Activated CD4-positive, CD25-positive, alpha-beta regulatory T cell treated with anti-CD3 and anti-CD28 coated beads, Interleukin-2, amount 50 U/mL, for 16 hours (primary cell): ENCODE measurements at places on chromosomes 3 and 15.

DNA sequence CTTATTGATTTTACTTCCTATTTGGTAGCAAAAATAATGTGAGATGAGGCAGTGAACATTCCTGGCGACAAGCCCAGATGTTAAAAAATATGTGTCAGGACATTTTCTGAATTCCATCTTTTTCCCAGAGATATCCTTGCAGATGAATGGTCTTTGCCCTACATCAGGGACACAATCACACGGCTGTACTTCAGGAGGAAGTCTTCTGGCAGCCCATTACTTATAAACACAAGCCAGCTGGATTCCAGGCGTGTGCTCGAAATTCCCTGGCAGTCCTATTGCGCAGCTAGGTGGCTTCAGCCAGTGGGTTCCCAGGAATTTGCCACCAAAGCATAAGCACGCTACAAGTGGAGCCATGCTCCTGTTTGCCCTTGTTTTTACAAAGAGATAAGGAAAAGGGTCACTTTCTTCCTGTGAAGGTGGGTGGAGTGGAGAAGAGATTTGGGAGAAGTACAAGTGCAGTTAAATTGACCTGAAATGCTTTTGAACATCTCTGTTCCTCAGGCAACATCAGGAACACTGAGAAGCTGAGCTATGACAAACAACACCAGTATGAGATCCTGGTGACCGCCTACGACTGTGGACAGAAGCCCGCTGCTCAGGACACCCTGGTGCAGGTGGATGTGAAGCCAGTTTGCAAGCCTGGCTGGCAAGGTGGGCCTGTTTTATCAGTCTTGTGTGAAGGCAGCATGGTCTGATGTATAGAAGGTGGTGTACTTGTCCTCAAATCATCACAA lies 257.1 kb upstream of the TRIM42 start:
- no peak for DNase-seq

- no peak for DNase-seq
Measured at GRCh38 chr3:12571986-12572385, 15.1 kb downstream of the MKRN2 start.

- no peak for DNase-seq
Measured at GRCh38 chr15:73658645-73659044, 25.5 kb upstream of the NPTN start.

DNA sequence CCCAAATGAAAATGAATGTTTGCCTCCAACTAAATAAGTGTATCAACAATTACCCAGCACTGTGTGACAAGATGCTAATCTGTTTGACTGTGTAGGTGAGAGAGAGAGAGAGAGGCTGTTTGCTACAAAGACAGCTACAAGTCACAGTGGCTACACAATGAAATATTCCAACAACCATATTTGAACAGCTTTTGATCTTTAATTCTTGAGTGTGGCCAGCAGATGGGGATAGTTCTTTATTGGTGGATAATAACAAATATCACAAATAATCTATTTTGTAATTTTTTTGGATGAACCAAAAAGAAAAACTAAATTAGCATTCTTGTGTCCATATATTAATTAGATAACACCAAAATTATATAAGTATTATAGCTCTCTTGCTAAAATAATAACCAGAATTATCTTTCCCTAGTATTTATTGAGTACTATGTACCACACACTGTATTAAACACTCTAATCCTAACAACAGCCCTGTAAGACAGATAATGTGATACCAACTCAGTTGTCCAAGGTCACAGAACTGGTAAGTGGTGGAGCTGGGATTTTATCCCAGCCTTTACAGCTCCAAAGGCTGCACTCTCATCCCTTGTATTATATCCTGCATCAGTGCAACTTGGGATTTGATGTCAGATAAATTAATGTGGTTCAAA lies 61.9 kb upstream of the C3orf80 start:
- no peak for DNase-seq

DNA sequence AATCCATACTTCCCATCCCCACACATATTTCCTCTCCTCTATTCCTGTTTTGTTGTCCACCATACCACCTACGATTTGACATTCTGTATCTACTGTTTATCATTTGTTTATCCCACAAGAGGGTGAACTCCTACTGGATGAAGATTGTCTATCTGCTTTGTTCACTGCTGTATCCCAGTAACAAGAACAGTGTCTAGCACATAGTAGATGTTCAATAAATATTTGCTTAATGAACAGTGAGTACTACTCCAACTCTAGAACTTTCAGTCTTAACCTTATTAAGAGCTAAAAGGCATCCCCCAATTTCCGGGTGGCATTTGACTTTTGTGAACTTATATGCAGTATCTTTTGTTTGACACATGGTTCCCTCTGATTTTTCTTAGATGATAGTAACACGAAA lies 1.3 kb downstream of the PYGO1 start:
- DNase-seq = no peak

DNA sequence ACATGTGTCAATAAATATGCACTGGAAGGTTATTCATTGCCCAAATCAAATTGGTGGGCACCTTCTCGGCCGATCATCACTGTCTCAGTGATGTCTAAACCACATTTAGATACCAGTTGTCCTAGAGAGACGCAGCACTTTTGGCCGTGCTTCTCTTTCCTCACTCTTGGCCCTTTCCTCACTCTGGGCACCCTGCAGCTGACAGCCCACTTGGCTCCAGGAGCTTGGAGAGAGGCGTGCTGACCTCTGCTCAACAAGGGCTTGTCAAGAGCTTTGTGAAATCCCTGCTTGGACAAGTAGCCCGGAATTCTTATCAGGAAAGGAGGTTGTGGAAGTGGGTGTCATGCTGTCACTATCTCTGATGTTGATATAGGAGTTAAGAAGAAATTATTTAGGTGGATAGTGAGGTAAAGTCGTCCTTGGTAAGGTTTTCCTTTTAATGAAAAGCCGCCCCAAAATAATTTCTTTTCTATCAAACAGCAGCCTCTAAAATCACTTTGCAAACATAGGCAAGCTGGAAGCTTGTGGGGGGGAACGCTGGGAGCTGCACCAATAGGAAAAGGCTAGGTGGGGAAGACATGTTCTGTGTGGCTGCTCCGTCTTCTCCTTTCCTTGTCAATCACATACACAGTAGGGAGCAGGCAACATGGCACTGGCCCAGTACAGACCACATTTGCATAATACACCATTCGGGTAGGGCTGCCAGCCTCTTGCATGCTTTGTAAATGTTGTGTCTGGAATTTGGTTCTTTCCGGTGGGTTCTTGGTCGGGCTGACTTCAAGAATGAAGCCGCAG lies 126.8 kb upstream of the UBE3A start:
- no peak for DNase-seq

DNA sequence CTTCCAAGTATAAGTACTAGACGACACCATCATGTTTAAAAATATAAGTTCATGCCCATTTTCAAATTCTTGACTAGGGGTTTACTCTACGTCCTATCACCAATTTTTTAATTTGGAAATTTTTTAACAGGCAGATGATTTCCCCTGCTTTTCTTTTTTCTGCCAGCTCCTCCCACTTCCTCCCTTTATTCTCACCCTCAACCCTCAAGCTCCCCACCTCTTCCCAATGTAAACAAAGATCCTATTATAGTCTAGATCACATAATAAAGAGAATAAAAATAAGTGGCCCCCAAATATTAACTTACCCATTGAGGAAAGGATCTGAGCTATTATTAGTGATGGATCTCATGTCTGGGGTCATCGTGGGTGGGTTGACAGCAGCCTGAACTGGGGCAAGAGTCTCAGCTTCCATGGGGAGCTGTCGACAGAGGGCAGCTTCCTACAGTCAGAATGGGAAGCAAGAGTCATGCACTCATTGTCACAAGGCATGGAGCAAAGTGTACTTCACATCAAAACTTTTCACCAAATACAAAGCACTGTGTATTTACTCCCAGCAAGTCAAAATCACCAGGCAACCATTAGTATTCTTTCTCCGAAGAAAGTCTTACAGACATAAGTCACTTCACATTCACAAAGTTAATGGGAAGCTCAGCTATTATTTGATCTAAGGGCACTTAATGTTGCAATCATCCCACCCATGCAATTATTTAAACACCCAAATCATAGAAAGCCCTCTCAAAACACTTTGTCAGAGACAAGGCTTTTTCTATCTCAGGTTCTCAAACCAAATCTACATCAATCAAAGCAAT lies 53.2 kb downstream of the TM4SF4 start:
- no peak for DNase-seq

- no peak for DNase-seq
Measured at GRCh38 chr15:39974656-39975230, 40.8 kb downstream of the EIF2AK4 start.

DNA sequence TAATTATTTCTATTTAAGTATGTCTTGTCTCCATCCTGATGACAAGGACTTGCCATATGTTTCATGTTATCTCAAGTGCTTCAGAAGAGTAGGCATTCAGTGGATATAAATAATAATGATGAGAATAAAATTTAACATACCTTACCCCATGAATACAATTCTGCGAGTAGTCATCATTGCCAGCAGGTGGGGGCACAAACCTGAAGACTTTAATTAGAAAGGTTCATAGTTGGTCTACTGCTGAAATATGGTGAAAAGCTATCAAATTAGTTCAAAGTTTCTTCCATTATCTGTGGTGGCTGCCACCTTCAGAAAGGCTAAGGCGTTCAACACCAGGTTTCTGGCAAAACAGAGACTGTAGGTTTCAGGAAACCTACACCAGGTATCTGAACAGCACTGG lies 100.9 kb downstream of the P3H2 start:
- no peak for DNase-seq

GRCh38 chr15:68421798-68422402 lies 10.1 kb downstream of the ITGA11 start:
- no peak for DNase-seq

- DNase-seq = no peak
Measured at GRCh38 chr15:64246364-64247189, 83.8 kb upstream of the PPIB start.

- DNase-seq = no peak
Measured at GRCh38 chr15:22927761-22928160, 52.4 kb downstream of the CYFIP1 start.

- DNase-seq = no peak
Measured at GRCh38 chr3:89108291-89108550, 800 bp downstream of the EPHA3 start.

GRCh38 chr15:82585072-82585471 lies 44.8 kb upstream of the RPS17 start:
- DNase-seq = no peak

DNA sequence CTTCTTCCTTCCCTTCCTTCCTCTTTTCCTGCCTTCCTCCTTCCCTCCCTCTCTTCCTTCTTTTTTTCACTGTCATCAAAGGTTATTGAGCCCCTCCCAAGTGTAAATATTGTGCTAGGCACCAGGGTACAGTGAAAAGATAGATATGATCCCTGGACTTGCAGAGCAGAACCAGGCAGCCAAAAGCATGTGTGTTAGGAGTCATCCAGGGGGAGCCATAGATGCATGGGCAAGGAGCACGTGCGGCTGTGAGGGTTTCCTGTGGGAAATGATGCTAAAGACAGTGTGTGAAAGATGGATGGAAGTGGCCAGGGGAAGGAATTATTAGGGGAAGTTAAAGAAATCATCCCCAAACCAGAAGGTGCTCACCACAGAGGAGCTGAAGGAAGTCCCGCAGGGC lies 65.2 kb downstream of the NR2F2 start:
- DNase-seq = no peak

- no peak for DNase-seq
Measured at GRCh38 chr3:17800232-17800631, 57.8 kb upstream of the TBC1D5 start.

- no peak for DNase-seq
Measured at GRCh38 chr3:28087591-28087990, 153.8 kb upstream of the CMC1 start.

GRCh38 chr3:147361454-147362420 lies 44.6 kb downstream of the ZIC4 start:
- no peak for DNase-seq

- no peak for DNase-seq
Measured at GRCh38 chr3:36695769-36696137, 68.6 kb downstream of the DCLK3 start.

- no peak for DNase-seq
Measured at GRCh38 chr3:87674397-87675161, 384.2 kb downstream of the CGGBP1 start.

GRCh38 chr15:94924971-94925598 lies 693.7 kb downstream of the MCTP2 start:
- no peak for DNase-seq

- DNase-seq = no peak
Measured at GRCh38 chr3:169663951-169664820, 674 bp upstream of the MECOM start.

DNA sequence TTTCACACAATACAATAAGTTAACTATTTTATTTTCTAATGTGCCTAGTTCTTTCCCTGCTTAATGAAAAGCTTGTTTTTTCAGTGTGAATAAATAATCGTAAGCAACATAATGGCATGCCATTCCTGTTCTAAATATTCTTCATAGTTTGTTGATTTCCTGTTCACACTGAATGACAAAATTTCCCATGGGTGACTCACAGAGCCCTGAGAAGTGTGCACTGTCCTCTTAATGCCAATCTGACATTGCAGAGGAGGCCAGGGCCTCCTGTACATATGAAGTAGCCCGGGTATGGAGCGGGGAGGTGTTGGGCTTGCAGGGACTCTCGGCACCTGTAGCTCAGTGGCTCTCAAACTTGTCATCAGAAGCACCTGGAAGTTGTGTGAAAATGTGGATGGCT lies 24.3 kb downstream of the CCR3 start:
- DNase-seq = no peak

- no peak for DNase-seq
Measured at GRCh38 chr3:36496684-36497633, 116.7 kb downstream of the STAC start.

- DNase-seq = no peak
Measured at GRCh38 chr3:48023377-48023776, 7.2 kb upstream of the MAP4 start.

DNA sequence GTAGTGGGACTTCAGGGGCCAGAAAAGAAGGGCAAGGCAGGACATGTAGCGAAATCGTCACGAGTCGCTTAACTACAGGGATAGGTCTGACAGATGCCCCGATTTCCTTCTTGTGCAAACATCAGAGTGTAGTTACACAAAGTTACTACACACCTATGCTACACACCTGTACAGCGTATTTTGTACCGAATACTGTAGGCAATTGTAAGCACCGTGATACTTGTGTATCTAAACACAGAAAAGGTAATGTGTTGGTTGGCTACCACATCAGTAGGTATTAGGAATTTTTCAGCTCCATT lies 515 bp upstream of the MTHFS start:
- DNase-seq = no peak

DNA sequence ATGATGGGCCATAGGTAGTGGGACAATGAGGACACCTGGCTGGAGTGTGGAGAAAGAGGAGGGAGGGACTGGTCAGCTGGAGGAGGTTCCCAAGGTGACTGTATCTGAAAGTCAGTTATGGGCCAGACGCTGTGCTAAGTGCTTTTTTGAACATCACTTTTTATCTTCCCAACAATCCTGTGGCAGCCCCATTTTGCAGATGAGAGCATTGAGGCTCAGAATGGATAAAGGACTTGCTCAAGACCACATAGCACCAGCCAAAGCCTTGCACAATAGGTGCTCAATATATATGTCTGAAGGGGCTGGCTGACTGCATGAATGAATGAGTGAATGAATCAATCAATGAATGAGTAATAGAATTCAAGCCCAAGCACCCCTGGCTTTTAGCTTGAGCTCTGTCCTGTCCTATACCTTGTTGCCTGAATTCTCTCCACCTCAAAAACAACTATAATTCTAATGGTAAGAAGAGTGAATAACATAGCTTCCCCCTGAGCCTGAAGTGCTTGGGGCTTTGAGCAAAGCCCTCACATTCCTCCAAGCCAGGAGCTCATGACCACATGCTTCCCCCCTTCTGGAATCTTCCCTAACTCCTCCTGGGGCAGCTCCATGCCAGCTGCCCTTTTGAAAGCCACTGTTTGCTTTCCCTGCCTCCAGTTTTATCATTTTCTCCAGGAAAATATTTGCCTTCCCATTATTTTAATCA lies 150.9 kb downstream of the RPLP1 start:
- DNase-seq = no peak
